ENCODE measurements at places on chromosomes 5 and 9.

DNA sequence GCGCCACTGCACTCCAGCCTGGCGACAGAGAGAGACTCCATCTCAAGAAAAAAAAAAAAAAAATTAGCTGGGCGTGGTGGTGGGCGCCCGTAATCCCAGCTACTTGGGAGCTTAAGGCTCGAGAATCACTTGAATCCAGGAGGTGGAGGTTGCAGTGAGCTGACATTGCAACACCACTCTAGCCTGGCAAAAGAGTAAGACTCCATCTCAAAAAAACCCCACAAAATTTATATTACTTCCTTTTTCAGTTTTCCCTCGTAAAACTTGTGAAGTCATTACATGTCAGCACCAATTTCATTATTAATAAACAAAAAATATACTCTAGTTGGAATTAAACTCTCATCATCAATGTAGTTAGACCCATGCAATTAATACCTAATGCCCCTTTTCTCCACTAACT lies 43.9 kb downstream of the SHLD3 start:
- DNase-seq = no peak

DNA sequence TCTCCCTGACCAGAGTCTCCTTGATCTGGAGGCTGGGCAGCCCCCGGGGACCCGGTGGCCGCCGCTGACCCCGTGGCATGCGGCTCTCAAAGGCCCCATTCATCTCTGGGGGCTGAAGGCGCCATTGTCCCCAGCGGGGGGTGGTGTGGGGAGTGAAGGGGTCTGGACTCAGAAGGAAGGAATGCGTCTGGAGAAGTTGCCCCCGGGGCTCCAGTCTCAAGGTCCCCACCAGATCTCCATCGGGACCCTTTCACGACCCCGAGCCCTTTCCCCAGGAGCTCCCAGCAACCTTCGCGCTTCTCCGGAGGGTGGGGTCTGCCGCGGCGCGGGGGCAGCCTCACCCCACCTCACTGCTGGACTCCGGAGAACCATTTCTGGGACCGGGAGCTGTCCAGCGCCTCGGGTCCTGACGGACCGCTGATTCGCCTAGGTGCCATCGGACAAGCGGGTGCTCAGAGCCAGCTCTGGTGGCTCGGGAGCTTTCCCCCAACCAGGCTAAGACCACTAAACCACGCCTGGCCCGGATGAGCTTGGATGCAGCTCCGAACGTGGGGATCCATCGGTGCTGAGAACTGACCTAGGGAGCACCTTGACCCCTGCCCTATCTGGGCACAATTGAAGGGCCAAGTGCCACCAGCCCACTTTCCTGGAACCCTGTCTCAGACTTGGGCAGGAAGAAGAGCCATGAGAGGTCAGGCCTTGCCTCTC lies 5.1 kb upstream of the PCDH1 start:
- no peak for DNase-seq

GRCh38 chr5:54794135-54794975 lies 191.0 kb downstream of the ESM1 start:
- DNase-seq = no peak

GRCh38 chr5:79396265-79396664 lies 117.7 kb downstream of the HOMER1 start:
- DNase-seq = no peak

- no peak for DNase-seq
These were observed at the start of gene PTGER4 for GRCh38 chr5:40679913-40680681. Gene PTGER4 (plus strand): TSS chr5:40679915. CDS start chr5:40680994, 1,079 bp downstream.
